Urinary bladder (tissue), 4 donors: ENCODE measurements at places on chromosomes 16 and 17.

DNA sequence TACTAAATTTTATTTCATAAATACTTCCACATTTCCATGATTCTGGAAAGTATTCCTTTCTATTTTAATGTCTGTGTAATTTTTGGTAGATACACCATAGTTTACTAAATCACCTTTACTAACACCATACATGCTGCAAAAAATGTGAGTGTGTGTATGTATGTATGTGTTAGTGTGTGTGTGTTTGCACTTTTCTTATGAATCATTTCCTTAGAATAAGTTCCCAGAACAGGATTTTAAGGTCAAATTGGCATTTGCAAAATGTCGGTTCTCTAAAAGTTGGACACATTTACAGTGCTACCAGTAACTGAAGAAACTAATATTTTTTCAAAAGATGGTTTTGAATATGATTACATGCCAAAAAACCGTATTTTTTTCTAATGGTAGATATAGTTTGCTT, 137.1 kb downstream of the CYB561 start:
- no peak for DNase-seq

GRCh38 chr16:1706386-1707192, 594 bp downstream of the MAPK8IP3 start:
- no peak for DNase-seq

DNA sequence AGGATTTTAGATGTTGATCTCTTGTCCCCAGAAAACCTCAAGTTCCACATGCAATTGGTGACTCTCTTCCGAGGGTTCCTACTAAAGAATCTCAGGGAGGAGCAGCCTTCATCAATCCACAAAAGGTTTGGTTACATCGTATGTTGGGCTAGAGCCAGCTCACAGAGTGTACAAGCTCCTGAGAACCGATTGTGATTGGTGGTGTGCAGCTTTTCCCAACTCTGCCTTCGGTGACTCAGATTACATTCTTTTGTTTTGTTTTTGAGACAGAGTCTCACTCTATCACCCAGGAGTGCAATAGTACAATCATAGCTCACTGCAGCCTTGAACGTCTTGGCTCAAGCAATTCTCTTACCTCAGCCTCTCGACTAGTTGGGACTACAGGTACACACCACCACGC, 172.4 kb downstream of the PMP22 start:
- no peak for DNase-seq

DNA sequence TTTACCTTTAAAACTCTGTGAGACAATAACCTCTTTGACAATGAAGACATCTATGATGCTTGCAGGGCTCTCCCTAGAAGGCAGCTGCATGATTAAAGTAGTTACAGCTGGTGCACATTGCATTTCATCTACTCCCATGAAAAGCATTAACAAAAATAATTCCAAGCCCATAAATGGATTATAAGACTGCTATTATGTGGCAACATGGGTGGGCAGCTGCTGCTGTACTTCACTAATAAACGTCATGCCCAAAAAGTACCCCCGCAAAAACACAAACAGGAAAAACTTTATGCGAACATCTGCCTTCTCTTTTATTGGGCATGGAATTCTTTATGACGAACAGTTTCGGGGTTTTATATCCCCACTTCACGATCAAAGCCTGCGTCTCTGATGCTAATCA, 224.9 kb downstream of the CA10 start:
- DNase-seq: no peak

- DNase-seq: no peak
Measured at GRCh38 chr17:41496803-41497484, 7.2 kb upstream of the KRT36 start.
